Activated CD8-positive, alpha-beta memory T cell treated with anti-CD3 and anti-CD28 coated beads for 1 hour (primary cell): ENCODE measurements at places on chromosomes 3 and 15.

DNA sequence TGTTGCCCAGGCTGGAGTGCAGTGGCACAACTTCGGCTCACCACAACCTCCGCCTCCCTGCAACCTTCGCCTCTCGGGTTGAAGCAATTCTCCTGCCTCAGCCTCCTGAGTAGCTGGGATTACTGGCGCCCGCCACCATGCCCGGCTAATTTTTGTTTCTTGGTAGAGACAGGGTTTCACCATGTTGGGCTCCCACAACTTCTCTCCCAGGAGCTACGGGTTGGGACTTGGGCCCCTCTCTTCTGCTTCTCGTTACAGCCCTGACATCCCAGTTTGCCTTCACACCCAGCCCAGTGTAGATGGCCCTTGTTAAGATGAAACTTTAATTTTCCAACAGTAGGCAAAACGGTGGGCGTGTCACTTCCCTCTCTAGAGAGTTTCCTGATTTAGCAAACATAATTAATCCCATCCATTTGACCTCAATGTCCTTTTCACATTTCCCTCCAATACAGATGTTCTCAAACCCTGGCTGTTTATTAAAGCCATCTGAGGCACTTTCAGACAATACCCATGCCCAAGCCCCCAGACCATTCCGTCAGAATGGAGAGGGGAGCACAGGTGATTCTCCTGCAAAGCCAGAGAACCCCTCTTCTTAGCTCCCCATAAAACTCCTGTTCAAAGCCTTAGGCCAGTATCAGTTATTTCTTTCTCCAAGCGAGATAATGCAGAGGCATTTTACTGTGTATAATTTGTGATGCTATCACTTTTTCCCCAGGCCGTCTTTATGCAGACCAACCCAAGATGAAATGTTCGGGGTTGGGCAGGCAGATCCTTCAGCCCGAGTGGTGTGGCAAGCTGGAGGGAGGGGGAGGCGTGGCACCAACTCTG lies 245.7 kb downstream of the XXYLT1 start:
- no peak for DNase-seq

GRCh38 chr3:124635169-124635539 lies 95.1 kb upstream of the UMPS start:
- no peak for DNase-seq

DNA sequence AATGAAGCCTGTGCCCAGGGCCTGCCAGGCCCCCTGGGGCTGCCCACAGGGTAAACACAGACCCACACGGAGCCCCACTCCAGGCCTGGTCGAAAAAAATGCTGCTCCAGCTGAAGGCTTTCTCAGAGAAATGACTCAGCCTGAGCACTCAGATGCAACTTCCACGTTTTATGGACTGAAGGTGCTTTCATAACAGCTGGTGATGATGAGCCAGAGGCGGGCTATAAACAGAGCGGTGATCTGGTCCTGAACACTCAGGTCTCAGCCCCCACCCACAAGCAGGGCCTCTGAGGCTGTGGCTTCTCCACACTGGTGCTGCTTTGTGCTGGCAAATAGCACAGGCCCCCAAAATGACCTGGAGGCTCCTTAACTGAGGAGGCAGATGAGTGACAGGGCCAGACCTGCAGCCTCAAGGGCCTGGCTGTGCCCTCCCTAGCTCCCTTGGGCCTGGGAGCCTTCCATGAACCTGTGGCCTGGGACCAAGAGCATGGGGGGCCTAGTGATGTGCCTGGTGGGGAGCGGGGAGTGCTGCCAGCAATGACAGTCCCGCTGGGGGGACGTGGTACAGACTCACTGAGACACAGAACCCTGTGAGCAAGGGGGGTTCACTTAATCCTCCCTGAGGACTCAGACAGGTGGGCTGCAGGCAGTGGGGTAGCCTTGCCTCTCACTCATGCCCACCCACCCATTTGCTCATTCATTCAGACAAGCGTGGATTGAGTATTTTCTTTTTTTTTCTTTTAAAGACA lies 23.0 kb upstream of the FURIN start:
- no peak for DNase-seq

DNA sequence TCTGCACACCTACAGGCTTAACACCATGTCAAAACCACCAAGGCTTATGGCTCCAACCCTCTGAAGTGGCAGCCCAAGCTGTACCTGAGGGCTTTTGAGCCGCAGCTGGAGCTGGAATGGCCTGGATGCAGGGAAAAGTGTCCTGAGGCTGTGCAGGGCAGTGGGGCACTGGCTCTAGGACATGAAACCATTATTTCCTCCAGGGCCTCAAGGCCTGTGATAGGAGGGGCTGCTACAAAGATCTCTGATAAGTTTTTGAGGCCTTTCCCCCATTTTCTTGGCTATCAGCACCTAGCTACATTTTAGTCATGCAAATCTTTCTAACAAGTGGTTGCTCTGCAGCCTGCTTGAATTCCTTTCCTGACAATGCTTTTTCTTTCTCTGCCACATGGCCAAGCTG lies 37.6 kb downstream of the SPATA16 start:
- DNase-seq: no peak

DNA sequence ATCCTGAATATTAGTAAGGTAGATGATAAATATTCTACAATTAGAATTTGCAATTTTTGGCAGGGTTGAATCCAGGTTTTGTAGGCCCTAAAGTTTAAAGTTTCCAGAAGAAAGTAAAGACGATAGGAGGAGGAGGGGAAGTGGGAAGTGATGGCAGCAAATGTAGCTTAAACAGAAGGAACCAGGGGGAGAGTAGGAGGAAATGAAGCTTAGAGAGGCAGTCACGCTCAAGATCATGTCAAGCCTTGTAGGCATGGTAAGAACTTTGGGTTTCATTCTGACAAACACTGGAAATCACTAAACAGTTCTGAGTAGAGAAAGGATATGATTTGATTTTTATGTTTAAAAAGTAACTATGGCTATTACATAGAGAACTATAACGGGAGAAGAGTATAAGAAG lies 63.9 kb downstream of the NR2E3 start:
- no peak for DNase-seq

DNA sequence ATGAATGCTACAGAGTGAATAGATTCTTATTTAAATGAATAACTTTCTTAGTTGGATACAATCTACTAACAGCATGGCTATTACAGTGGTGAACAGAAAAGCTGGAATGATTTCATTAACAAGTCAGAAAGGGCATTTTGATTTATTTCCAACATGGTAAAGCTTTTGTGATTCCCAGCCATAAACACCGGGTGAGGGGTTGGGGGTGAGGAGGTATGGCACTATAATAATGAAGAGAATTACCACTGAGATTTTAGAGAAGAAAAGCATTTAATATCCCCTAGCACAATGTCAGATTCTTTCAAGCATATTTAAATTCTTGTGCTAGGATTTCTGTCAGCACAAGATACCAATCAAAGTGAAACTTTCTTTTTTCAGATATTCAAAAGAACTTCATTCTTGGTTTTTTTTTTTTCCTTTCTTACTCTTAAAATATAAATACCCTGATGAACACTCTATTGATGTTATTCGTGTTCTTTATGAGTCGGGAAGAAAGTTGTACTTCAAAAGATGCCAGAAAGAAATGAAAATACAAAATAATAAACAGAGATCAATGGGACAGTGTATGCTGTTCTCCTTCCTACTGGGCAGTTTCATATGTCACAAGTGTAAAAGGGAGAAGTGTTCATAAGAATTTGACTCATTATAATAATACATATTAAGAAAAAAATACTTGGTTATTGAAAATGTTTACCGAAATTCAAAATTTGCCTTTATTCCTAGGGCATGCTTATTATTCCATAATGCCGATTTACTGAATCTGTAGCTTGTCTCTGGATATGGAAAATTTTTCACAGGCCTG lies 522.8 kb downstream of the CADM2 start:
- DNase-seq: no peak

GRCh38 chr15:46496491-46497115 lies 861.8 kb downstream of the SQOR start:
- DNase-seq: no peak

DNA sequence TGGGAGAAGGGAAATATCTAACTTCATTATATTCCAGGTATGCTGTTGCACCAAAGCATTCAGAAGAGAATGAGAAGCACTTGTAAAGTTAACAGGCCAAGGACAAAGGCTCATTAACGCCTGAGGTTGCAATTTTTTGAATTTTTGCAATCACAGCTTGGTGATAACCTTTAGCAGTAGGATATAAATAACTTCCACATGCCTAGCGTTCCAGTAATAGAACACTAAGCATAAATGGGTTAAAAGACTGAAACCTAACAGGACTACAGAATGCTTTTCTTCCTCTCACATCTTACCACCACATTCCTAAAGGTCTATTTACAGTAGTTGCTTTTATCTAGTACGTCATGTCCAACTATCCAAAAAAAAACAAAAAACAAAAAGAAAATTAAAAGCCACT lies 57.4 kb upstream of the IMPG2 start:
- no peak for DNase-seq

GRCh38 chr3:183868796-183869195 lies 15.9 kb downstream of the PARL start:
- no peak for DNase-seq

DNA sequence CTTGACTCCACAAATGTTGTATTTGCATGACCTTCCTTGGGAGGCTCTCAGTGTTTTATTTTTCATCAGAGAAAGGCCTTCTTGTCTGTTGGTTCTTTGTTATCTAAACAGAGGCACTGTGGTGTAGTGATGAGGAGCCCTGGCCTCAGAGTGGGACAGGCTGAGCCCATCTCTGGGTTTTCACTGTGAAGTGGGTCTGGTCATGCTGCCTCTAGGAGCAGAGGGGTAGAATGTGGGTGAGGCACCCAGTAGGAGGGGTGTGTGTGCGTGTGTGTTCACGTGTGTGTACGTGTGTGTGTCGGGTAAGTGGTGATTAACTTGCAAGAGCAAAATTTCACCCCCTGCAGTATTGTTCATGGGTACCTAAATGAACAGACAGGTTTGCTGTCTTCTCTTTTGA lies 14.4 kb downstream of the KLF13 start:
- no peak for DNase-seq

DNA sequence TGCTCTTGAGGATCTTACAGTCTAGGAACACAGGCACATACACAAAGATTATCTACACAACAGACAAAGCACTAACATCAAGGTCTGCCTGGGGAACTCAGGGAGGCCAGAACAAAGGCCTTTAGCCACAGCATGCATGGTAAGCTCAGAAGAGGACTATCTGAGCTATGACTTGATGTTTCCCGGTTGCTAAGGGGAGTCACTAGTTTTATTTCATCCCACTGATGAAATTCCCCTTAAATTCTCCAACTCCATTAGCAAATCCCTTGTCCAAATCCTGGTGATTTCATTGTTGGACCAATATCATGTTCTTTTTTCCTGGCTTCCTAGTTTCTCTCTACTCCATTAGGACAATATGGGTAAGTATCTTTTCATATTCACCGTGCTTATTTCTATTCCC lies 23.3 kb downstream of the FBN1 start:
- no peak for DNase-seq

DNA sequence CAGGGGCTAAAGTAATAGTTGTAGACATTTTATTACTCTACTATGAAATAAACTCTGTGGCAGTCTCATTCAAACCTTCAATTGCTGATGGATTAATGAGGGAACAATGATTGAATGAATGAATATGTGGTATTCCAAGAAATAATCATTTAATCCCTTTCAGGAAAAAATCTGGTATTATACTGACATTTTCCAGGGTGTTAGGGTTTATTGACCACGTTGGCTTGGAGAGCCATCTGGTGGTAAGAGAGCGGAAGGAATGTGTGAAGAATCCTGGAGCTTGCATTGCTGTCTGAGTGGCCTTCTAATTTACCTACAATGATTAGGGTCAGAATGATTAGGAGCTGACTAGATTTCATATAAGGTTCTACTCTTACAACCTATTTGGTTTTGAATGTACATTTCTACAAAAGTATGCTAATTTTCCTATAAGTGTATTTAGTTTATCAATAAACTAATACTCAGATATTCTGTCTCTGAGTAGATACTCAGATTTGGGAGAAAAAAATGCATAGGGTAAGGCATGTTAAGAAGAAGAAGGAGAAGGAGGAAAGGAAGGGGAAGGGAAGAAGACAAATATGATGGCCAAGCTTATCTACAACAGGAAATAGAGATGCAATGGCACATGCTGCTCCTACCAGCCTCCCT lies 249.9 kb downstream of the ROBO1 start:
- no peak for DNase-seq

DNA sequence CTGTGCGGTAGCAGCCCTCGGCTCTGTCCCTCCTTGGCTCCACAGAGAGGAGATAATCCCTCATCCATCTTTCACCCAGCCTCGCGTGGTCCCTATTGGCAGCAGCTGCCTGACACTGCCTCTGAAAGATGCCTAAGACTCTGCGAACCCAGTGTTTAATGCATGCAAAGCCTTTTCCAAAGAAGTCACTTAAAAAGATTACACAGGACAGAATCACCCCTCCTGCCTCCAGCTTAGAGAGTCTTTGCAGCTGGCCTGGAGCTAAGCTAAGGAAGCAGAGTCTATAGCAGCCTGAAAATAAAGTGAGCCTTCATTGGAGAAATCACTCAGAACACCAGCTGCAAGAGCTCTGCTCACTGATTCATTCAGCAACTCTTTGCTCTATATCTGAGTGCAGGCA lies 247.2 kb downstream of the SHQ1 start:
- no peak for DNase-seq

- DNase-seq: no peak
Observed at GRCh38 chr3:13111873-13112520, 38.8 kb upstream of the IQSEC1 start.

DNA sequence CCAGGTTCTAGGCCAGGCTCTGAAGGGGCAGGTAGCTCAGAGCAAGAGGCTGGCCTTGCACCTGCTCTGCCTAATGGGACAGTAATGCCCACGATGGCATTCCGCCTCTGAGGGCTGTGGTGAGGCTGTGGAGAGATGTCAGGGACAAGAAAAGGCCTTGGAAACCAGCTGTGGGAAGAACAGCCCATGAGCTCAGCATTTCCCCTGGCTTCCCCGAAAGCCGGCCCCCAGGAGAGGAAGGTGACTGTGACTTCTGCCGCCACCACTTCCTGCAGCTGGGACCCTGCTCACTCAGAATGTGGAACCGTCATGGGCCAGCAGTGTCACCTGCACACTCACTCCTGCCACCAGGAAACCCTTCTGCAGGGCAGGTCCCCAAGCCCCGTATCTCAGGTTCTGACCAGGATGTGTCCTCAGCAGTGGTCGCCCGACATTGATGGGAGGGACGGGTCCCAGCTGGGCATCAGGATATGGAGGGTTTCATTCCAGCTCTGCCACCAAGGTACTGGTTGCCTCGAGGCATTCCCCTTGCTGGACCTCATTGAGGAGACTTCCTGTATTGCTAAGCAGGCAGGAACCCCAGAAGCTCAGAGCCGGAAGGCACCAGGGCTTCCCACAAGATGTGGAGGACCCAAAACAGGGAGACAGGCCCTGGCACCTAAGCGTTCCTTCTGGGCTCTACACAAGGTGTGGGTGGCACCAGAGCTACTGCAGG lies 30.7 kb downstream of the SEMA7A start:
- DNase-seq: peak; percentile 45
